Parietal lobe (tissue), 2 donors: ENCODE measurements at places on chromosomes 3 and 15. TPM values are rescaled to one million over a fixed set of nuclear protein-coding genes. Genes with fewer than 3 reads are reported as not detected.

Gene ANKRD63
- 0.94 TPM for total RNA-seq

Gene ANKDD1A
- total RNA-seq = 27.2 TPM

Gene CYP1A2
- total RNA-seq = not detected

Gene P2RY14
- 0.31 TPM for total RNA-seq

Gene IMPG2
- 2.8 TPM for total RNA-seq

Gene SLC22A14
- 1.3 TPM for total RNA-seq

Gene CCDC174
- 25.4 TPM for total RNA-seq

Gene SLC25A20
- 7.2 TPM for total RNA-seq

Gene DNAH12
- total RNA-seq = 1.6 TPM

Gene ZKSCAN7
- 47.3 TPM for total RNA-seq

Gene ERICH6
- not detected for total RNA-seq

Gene UROC1
- total RNA-seq = not detected

Gene C15orf62
- 0.31 TPM for total RNA-seq

Gene ACOX2
- 3.4 TPM for total RNA-seq

Gene DUOX2
- not detected for total RNA-seq

Gene LINGO1
- 67.9 TPM for total RNA-seq

Gene SOX14
- total RNA-seq = not detected

Gene HHATL
- 1.3 TPM for total RNA-seq

Gene DPPA2
- total RNA-seq = not detected

Gene PLSCR5
- total RNA-seq = not detected

Gene SLC2A2
- total RNA-seq = not detected

Gene PLCL2
- 95.8 TPM for total RNA-seq

Gene C15orf61
- 26.0 TPM for total RNA-seq

Gene NDN
- 57.9 TPM for total RNA-seq

Gene NTRK3
- total RNA-seq = 95.2 TPM

Gene CD276
- total RNA-seq = 52.9 TPM

Gene LIPH
- total RNA-seq = not detected

Gene MYO5C
- total RNA-seq = 2.8 TPM

Gene CCR3
- total RNA-seq = not detected

Gene OXTR
- total RNA-seq = 2.5 TPM

Gene FMN1
- total RNA-seq = 4.7 TPM

Gene CX3CR1
- total RNA-seq = 11.6 TPM

Gene TTC23
- total RNA-seq = 10.0 TPM

Gene TMCO5A
- total RNA-seq = not detected

Gene VWA5B2
- total RNA-seq = 0.63 TPM

Gene DGKG
- total RNA-seq = 10.6 TPM

Gene SEMA3G
- total RNA-seq = 2.8 TPM

Gene PTX3
- 7.5 TPM for total RNA-seq

Gene GP5
- not detected for total RNA-seq

Gene EAF1
- 31.3 TPM for total RNA-seq

Gene CPLX3
- 1.6 TPM for total RNA-seq

Gene DLEC1
- 1.6 TPM for total RNA-seq

Gene C3orf80
- 5.6 TPM for total RNA-seq

Gene ACP3
- total RNA-seq = 0.63 TPM

Gene CTXN2
- 0.63 TPM for total RNA-seq

Gene PLSCR1
- 9.1 TPM for total RNA-seq

Gene CFAP100
- 5.9 TPM for total RNA-seq

Gene ST6GAL1
- total RNA-seq = 110 TPM

Gene SLCO3A1
- 17.8 TPM for total RNA-seq

Gene UPK1B
- total RNA-seq = not detected

Gene ZNF609
- 60.1 TPM for total RNA-seq

Gene EFCAB12
- 0.94 TPM for total RNA-seq

Gene AADAC
- total RNA-seq = not detected

Gene KY
- total RNA-seq = 0.94 TPM

Gene SAMMSON
- total RNA-seq = not detected

Gene STARD5
- total RNA-seq = 12.8 TPM

Gene CYP11A1
- total RNA-seq = not detected
